GDM1 (cell line): ENCODE measurements at places on chromosomes 4 and X.

- DNase-seq: no peak
These were observed 121.2 kb upstream of the MID1 start for GRCh38 chrX:10741550-10741949.

DNA sequence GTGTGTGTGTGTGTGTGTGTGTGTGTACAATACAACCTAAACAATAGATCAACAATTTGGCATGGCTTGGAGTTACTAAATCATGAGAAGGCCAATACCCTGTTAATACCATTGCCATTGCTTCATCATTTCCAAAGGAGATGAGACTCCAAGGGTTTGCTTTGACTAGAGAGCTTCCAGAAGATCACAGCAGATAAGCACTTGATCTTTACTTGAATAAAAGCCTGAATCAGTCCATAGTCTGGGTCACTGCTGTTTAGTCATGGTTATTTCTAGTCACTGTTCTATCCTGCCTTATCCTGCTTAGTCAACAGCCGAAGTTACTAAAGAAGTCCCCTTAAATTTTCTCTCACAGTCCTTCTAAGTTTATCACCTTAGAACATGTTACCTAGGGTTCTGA lies 58.2 kb downstream of the RAB40AL start:
- no peak for DNase-seq

DNA sequence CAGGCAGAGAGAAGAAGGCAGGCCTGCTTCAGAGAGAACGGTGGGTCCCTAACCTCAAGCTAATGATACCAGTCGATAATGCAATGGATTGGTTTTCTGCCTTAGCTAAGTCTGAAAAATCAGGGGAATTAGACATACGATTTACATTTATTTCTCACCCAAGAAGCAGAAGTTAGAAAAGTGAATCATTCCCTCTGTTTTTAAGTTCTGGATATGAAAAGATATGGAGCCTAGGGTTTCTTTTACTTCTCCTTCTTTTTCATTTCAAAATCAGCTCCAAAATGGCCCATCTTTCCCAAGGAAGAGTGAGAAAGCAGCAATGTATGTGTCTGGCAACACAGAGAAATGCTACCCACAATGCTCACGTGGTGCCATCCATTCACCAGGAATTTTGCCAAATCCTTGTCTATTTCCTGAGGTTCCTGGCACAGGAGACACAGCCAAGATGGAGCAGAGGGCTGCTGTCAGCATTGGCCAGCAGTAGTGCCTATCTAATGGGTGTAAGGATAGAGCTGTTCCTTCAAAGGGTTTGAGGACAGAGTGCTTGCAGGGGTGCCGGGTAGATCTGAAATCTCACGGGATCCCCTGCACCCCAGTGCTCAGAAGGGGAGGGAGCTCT lies 231.5 kb downstream of the MAML3 start:
- no peak for DNase-seq

- DNase-seq: no peak
These were observed 37.4 kb upstream of the GRPEL1 start for GRCh38 chr4:7105276-7105675.

DNA sequence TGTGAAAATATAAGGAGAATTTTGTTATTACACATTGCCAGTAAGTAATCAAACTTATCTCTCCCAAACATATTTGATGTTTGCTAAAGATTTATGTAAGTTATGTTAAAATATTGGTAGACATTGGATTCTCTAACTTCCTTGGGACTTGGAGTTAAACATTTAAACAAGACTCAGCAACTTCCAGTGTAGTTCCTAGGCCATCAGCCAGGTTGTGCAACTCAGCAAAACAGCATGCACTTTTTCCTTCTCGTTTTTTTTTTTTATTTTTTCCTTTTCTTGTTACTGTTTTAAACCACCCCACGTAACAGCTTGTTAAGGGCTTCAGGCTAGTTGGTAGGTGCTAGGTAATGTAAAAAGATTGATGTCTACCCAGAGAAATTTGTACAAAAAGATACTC lies 510.4 kb downstream of the ANKRD50 start:
- DNase-seq: no peak

DNA sequence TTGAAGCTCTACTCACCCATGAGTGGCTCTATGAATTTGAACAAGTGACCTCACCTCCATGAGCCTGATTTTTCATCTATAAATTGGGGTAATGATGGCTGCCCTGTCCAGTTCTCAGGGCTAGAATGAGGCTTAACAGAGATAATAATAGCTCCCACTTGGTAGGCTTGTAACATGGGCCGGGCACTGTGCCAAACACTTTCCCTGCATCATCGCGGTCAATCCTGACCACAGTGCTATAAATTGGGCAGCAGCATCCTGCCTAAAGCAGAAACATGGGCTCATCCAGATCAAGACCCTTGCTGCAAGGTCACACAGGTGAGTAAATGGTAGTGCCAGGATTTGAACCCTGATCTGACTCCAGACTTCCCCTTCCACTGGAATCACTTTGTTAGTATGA lies 12.8 kb downstream of the APLN start:
- no peak for DNase-seq

- no peak for DNase-seq
These were observed 2332.1 kb downstream of the PCDH7 start for GRCh38 chr4:33052241-33052640.

- no peak for DNase-seq
These were observed 508.2 kb upstream of the FAM241A start for GRCh38 chr4:111636961-111637585.

DNA sequence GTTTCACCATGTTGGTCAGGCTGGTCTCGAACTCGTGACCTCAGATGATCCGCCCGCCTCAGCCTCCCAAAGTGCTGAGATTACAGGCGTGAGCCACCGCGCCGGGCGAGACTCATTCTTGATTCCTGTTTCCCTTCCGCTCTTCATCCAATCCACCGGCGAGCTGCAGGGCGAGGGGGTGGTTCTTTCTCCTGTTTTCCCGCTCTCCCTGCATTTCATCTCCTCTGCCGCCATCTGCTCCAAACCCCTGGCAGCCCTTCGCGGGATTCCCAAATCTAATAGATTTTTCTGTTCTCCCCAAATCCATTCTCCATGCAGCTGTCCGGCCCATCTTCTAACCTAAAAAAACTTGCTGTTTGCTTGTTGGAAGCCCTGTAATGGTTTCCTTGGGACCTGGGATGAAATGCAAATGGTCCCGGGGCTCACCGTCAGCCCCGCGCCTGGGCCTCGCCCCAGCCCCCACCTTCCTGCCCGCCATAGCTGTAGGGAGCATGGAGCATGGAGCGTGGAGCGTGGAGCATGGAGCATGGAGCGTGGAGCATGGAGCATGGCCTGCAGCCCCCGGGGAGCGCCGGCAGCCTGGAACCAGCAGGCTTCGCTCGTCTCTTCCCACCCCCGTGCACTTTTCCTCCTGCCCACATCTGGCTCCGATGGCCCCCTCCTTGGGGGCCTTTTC lies 1.1 kb downstream of the ZFP42 start:
- no peak for DNase-seq

- no peak for DNase-seq
These were observed 26.6 kb downstream of the NFKB1 start for GRCh38 chr4:102527695-102528283.

- DNase-seq: no peak
These were observed 101.2 kb downstream of the CBR4 start for GRCh38 chr4:168908851-168909273.

DNA sequence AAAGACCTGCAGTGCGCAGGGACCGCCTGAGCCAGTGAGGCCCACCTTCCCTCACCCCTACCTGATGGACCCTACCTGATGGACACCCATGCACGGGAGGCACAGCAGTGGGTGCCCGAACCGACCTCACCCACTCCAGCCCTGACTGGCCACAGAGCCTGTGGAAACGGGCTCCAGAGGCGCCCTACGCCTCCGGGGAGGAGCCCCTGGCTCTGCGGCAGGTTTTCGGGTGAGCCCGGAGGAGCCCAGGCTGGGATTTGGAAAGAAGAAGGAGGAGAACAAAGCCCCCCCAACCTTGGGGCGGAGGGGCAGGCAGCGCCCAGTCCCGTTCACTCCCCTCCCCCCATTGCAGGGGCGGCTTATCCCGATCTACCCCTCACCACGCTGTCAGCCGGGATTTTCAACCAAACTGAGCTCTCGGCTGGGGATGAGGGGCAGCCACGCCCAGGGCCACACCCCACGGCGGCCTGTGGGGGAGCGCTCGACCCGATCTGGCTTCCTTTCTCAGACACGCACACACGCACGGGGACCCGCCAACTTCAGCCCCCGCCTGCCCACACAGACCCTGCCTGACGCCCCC lies 675 bp downstream of the L1CAM start:
- no peak for DNase-seq

DNA sequence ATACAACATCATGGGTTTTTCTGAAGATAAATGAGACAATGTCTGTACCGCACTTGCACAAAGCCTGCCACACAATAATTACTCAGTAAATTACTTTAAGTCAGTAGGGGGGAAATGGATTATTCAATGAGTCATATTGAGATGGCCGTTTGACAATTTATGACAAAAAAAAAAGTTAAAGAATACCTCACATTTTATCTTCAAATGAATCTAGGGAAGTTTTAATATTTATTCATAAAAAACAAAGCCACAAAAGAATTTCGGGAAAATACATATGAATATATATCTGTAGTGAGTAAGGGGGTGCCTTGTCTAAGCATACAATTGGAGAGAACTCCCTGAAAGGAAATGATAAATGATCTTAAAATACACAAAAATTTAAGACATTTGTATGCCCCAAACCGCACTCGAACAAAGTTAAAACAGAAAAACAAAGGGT lies 197.0 kb upstream of the SLC7A11 start:
- no peak for DNase-seq

- DNase-seq: no peak
These were observed 35.1 kb downstream of the PCGF3 start for GRCh38 chr4:740656-741282.
